ENCODE measurements at places on chromosomes 1 and 21. TPM values are rescaled to one million over a fixed set of nuclear protein-coding genes. Genes with fewer than 3 reads are reported as not detected.

Gene BEST4
- 0.18 TPM for total RNA-seq

- H3K4me1 ChIP-seq = peaks cover 14% of the 10 kb centered on the region
- no peak for DNase-seq
- no peak within 1 kb of the TSS for H3K27ac ChIP-seq
- H3K27me3 ChIP-seq = peaks cover 1% of the 10 kb centered on the region
- no peaks in the 10 kb centered on the region for H3K36me3 ChIP-seq
- no peak within 1 kb of the TSS for H3K4me3 ChIP-seq
These were observed at the start of gene GBP3 for GRCh38 chr1:89022167-89022959. Gene GBP3 (minus strand): TSS chr1:89022866. CDS start chr1:89020721, 2,145 bp downstream.

DNA sequence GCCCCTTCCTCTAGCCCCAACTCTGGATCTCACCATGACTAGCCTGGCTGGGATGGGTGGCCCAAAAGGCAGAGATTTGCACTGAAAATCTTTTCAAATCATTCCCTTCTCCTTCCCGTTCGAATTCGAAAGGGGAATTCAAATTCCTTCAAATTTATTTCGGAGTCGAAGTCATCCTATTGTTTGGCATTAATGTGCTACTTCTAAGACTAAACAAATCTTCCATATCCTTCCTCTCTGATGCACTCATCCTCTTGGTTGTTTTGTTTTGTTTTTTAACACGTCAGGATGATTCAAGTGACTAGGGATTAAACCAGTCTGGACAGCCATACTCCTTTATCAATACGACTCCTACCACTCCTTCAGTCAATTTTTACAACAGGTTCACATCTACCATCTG lies 95.5 kb upstream of the SGIP1 start:
- no peak for DNase-seq
- H3K36me3 ChIP-seq = no peaks in the 10 kb centered on the region
- no peaks in the 10 kb centered on the region for H3K27me3 ChIP-seq
- H3K4me3 ChIP-seq = no peak overlapping the region
- H3K27ac ChIP-seq = no peak overlapping the region

DNA sequence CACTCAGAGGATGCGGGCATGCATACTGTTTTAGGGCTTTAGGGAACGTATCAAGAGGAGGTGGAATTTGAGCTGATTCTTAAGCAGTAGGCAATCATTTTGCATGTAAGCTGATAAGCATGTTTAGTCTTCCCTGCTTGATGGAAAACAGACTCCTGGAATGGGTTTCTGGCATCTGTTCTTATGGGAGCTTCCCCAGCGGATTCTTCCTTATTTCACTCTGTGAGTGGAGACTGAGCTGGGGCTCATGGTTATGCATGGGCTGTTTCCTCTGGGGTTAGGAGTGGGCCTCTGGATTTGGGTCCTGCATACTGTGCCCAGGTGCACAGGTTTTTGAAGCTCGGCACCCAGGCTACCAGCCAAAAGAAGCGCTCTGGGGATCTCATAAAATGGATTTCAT lies 93.4 kb downstream of the DIRAS3 start:
- no peak overlapping the region for H3K27ac ChIP-seq
- H3K27me3 ChIP-seq = peaks cover 4% of the 10 kb centered on the region
- H3K4me1 ChIP-seq = no peaks in the 10 kb centered on the region
- no peak for DNase-seq
- H3K36me3 ChIP-seq = no peaks in the 10 kb centered on the region
- H3K4me3 ChIP-seq = no peak overlapping the region

Gene PMF1
- 51.4 TPM for total RNA-seq

DNA sequence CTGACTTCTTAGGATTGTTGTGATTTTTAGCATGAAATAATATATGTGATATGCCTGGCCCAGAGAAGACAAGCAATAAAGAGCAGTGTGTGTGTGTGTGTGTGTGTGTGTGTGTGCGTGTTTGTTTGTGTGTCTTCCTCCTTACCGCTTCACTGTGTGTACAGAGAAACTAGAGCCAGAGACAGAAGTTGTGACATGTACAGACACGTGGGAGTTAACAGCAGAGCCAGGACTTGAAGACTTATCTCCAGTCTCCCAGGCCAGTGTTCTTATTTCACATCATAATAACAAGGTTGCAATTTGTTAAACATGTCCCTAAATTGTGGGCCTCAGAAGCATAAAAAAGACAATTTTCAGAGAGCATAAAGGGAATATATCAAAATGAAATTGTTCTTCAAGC lies 192.0 kb upstream of the JUN start:
- H3K36me3 ChIP-seq = no peaks in the 10 kb centered on the region
- DNase-seq = no peak
- peaks cover 13% of the 10 kb centered on the region for H3K4me1 ChIP-seq
- H3K27me3 ChIP-seq = peaks cover 2% of the 10 kb centered on the region
- peak overlapping the region; percentile 6 for H3K27ac ChIP-seq

DNA sequence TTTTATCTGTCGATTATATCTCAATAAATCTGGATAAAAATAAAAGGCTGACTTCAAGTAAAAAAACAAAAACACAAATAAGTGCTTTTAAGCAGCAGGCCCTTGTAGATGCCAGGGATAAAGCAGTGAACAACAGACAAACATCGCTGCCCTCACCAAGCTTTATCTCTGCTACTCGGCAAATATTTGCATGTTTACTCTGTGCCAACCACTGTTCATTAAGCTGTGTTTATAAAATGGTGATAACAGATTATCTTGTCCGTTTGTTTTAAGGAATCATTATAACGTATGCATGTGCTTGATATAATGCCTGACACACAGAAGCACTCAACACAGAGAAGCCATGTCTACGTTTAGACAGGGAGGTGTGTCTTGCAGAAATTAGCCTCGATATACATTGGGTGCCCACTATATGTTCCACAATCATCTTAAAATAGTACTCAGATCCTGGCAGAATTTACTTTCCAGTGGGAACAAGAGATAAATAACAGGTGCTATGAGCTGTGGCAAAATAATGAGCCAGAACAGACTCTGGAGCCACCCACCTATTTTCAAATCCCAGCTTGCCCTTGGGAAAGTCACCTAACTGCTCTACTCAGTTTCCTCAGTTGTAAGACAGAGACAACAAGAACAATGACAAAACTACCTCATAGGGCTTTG lies 47.2 kb downstream of the TRIT1 start:
- peaks cover 1% of the 10 kb centered on the region for H3K27me3 ChIP-seq
- no peak for DNase-seq
- H3K4me1 ChIP-seq = peaks cover 10% of the 10 kb centered on the region
- no peak overlapping the region for H3K27ac ChIP-seq
- peaks cover under 1% of the 10 kb centered on the region for H3K36me3 ChIP-seq
- no peak overlapping the region for H3K4me3 ChIP-seq

DNA sequence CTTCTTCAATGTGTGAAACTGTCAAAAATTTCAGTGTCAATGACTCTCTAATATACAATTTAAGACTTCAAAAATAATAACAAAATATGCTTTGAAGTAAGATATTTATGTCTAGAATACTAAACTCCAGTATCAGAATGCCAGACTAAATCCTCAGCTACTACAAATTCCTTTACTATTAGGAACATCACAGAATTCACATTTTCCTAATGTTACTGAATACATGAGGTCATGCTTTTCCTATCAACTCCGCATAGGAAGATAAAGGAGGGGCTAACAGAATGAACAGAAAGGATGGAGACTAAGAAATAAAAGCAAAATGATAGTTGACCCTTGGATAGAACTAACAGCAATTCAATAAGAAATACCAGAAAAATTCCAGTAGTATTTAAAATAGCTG lies 292.7 kb downstream of the SDCCAG8 start:
- no peak overlapping the region for H3K4me3 ChIP-seq
- no peaks in the 10 kb centered on the region for H3K4me1 ChIP-seq
- peaks cover 5% of the 10 kb centered on the region for H3K27me3 ChIP-seq
- no peaks in the 10 kb centered on the region for H3K36me3 ChIP-seq
- no peak for DNase-seq

DNA sequence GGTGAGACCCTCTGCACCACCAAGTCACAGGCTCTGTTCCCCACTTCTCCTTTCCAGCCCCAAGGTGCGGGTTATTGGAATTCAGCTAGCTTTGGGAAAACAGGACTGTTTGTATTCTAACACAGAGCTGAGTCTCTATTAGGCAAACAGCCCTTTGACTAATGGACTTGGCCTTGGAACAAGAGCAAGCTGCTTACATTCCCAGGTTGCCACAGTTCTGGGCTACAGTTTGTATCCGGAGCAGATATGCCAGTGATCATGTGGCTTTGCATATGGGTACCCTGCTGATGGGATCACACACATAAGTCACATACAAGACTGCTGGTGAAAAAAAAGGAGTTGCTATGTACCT lies 110.5 kb upstream of the COA6 start:
- peaks cover 6% of the 10 kb centered on the region for H3K27me3 ChIP-seq
- DNase-seq = no peak
- H3K4me3 ChIP-seq = no peak overlapping the region
- no peak overlapping the region for H3K27ac ChIP-seq
- no peaks in the 10 kb centered on the region for H3K36me3 ChIP-seq
- H3K4me1 ChIP-seq = peaks cover 6% of the 10 kb centered on the region

GRCh38 chr1:16978567-16979474 lies 1.6 kb downstream of the MFAP2 start:
- H3K4me3 ChIP-seq = peak overlapping the region; percentile 85
- peaks cover 13% of the 10 kb centered on the region for H3K27me3 ChIP-seq
- peaks cover 17% of the 10 kb centered on the region for H3K4me1 ChIP-seq

- H3K27me3 ChIP-seq = no peaks in the 10 kb centered on the region
- no peaks in the 10 kb centered on the region for H3K4me1 ChIP-seq
- no peak overlapping the region for H3K27ac ChIP-seq
These were observed 21.8 kb downstream of the GBP2 start for GRCh38 chr1:89104147-89104546.

GRCh38 chr21:25568246-25568645 lies 39.0 kb downstream of the MRPL39 start:
- peak; percentile 39 for DNase-seq
- H3K27ac ChIP-seq = peak overlapping the region; percentile 88
- H3K4me3 ChIP-seq = no peak overlapping the region
- H3K4me1 ChIP-seq = peaks cover 8% of the 10 kb centered on the region
- no peaks in the 10 kb centered on the region for H3K27me3 ChIP-seq

DNA sequence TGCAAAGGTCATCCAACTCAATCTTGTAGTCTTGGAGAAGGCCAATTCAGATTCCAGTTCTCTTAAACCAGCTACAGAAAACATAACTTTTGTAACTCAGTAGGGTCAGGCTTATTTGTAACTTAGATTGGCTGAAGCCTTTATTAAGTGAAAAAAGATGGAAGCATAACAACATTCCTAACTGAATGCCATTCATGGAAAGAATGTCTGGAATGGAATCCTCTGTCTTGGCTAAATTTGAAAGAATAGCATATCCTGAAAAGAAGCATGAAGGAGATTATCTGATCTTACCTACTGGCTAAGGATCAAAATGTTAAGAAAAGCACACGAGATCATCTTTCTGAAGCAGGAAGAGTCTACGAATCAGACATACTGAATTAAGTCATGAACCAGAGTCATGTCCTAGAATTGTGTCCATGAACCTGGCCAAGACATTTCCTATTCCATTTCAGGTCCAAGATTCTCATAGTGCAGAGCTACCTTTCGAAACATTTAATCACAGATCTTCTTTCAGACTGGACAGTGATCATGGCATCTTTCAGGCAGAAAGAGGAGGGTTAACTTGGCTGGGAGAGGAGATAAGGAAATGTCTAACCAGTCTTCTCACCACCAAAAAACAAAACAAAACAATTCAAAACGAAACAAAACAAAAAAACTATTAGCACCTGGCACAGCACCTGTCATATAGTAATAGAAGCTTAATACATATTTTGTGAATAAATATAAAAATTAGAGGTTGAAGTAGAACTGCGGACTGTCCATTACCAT lies 75.6 kb downstream of the XCL2 start:
- no peak for DNase-seq
- H3K4me1 ChIP-seq = peaks cover 2% of the 10 kb centered on the region
- H3K4me3 ChIP-seq = no peak overlapping the region
- peaks cover under 1% of the 10 kb centered on the region for H3K36me3 ChIP-seq
- peaks cover 1% of the 10 kb centered on the region for H3K27me3 ChIP-seq

Gene C4BPA
- total RNA-seq = not detected

GRCh38 chr1:8434101-8434500 lies 116.2 kb downstream of the SLC45A1 start:
- DNase-seq = no peak
- H3K4me3 ChIP-seq = no peak overlapping the region
- peaks cover 25% of the 10 kb centered on the region for H3K4me1 ChIP-seq
- no peak overlapping the region for H3K27ac ChIP-seq
- peaks cover 3% of the 10 kb centered on the region for H3K36me3 ChIP-seq
- H3K27me3 ChIP-seq = peaks cover 9% of the 10 kb centered on the region

Gene LAD1
- total RNA-seq = 0.59 TPM

GRCh38 chr21:26273686-26274313 lies 103.2 kb upstream of the APP start:
- peaks cover 3% of the 10 kb centered on the region for H3K27me3 ChIP-seq
- H3K4me3 ChIP-seq = no peak overlapping the region
- H3K36me3 ChIP-seq = peaks cover 12% of the 10 kb centered on the region
- H3K4me1 ChIP-seq = no peaks in the 10 kb centered on the region
- DNase-seq = no peak
- no peak overlapping the region for H3K27ac ChIP-seq

- peaks cover 16% of the 10 kb centered on the region for H3K36me3 ChIP-seq
- peaks cover 3% of the 10 kb centered on the region for H3K27me3 ChIP-seq
- no peak for DNase-seq
- no peak overlapping the region for H3K27ac ChIP-seq
These were observed 4.0 kb downstream of the LIX1L start for GRCh38 chr1:145953861-145954260.

GRCh38 chr1:112862753-112863426 lies 93.1 kb downstream of the SLC16A1 start:
- no peak for DNase-seq
- no peaks in the 10 kb centered on the region for H3K36me3 ChIP-seq
- H3K27me3 ChIP-seq = no peaks in the 10 kb centered on the region
- H3K4me1 ChIP-seq = peaks cover 8% of the 10 kb centered on the region
- H3K4me3 ChIP-seq = no peak overlapping the region
- no peak overlapping the region for H3K27ac ChIP-seq

- peaks cover 3% of the 10 kb centered on the region for H3K27me3 ChIP-seq
- H3K4me1 ChIP-seq = no peaks in the 10 kb centered on the region
- H3K36me3 ChIP-seq = no peaks in the 10 kb centered on the region
- H3K4me3 ChIP-seq = no peak overlapping the region
- no peak for DNase-seq
These were observed 118.9 kb downstream of the RIPK4 start for GRCh38 chr21:41647806-41648561.

DNA sequence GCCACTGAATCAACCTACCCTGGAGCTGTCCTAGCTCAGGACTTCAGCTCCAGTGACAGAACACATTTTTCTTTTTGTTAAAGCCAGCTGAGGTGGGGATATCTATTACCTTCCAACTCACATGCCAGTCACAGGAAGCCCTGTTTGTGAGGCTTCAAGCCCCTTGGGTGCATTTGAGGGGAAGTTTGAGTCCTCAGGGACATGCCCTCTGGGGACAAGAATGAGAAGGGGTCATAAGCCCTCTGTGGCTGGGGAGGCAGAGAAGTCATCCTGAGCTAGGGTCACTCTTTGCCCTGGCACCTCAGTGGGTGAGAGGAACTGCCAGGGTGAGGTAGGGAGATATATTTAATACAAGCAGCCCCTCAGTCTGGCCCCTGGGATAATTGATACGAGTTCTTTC lies 33.5 kb upstream of the CLDN14 start:
- H3K4me1 ChIP-seq = peaks cover 13% of the 10 kb centered on the region
- peaks cover 2% of the 10 kb centered on the region for H3K27me3 ChIP-seq
- H3K4me3 ChIP-seq = no peak overlapping the region
- no peak overlapping the region for H3K27ac ChIP-seq
- H3K36me3 ChIP-seq = no peaks in the 10 kb centered on the region

Data from endothelial cell (in vitro differentiated cells).